ENCODE measurements at places on chromosomes 16 and 17.

DNA sequence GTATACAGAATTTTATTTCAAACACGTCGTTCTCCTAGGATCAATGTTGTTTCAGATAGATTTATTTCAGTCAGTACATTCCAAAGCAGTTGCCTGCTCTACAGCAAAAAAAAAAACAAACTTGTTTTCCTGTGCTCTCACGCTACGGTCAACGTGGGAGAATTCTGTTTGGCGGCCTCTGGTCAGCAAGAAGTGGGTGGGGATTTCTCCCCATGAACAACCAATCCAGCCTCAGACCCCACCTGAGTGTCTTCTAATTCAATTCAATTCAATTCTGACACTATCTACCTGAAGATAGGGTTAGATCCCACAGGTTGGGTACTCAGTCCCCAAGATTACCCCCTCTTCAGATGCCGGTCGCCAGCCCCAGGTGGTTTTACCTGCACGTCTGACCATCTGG is 22.1 kb downstream of the C17orf58 start:
- no peak for DNase-seq

- no peak for DNase-seq
These were observed 5.0 kb upstream of the KRT19 start for GRCh38 chr17:41532947-41533570.

DNA sequence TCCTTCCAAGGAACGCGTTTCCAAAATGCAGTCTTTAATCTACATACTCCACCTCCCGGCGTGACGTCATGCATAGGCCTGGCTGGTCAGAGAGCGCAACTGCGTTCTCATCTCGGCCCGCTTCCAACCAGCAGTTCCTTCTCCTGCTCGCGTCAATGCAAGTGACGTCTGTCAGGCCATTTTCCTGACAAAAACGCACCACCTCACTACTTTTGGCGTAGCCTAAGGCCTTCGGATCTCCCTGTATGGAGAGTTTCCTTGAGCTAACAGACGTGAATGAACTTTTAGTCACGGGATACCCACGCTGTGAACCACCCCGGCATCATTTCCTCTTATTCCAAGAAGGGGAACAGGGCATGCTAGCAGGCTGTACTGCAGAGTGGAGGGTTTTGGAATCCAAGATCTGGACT is 25.0 kb downstream of the TEX14 start:
- DNase-seq, result no peak

DNA sequence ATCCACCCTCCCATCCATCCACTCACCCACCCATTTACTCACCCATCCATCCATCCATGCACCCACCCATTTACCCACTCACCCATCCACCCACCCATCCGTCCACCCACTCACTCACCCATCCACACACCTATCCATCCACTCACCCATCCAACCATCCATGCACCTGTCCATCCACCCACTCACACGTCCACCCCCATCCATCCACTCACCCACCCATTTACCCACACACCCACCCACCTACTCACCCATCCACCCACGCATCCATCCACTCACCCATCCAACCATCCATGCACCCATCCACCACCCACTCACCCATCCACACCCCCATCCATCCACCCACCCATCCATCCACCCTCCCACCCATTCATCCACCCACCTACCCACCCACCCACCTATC is 12.2 kb downstream of the SOX8 start:
- DNase-seq, result no peak

- DNase-seq, result no peak
These were observed 525 bp downstream of the CD2BP2 start for GRCh38 chr16:30354423-30355143.

DNA sequence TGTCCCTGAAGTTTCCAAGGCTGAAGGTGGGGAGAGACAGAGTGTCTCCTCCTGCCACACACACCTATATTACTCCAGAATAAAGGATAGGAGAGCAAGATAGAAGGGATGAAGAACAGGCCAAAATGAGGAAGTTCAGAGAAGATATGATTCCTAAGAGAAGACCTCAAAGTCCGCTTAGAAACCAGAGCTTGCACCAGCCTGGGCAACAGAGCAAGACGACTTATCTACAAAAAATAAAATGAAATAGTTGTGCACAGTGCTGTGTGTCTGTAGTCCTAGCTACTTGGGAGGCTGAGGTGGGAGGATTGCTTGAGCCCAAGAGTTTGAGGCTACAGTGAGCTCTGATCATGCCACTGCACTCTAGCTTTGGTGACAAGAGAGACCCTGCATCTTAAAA is 128.2 kb downstream of the HS3ST3B1 start:
- no peak for DNase-seq

DNA sequence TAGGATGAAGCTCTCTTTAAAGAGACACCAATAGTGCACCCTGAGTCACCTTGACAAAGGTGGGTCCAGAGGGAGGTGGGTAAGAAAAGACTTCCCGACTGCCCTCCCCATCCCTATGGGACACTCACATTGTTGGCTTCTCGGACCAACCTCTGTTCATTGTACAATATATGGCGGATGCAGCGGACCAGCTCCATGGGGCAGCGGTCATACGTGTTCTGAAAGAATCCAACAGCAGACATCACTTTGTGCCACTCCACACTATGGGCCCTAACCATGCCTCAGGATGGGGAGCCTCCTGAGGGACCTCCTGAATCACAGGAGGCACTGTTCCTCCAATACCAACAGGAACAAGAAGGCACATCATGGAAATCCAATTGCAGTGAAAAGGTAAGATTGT is 30.4 kb upstream of the GHDC start:
- no peak for DNase-seq

DNA sequence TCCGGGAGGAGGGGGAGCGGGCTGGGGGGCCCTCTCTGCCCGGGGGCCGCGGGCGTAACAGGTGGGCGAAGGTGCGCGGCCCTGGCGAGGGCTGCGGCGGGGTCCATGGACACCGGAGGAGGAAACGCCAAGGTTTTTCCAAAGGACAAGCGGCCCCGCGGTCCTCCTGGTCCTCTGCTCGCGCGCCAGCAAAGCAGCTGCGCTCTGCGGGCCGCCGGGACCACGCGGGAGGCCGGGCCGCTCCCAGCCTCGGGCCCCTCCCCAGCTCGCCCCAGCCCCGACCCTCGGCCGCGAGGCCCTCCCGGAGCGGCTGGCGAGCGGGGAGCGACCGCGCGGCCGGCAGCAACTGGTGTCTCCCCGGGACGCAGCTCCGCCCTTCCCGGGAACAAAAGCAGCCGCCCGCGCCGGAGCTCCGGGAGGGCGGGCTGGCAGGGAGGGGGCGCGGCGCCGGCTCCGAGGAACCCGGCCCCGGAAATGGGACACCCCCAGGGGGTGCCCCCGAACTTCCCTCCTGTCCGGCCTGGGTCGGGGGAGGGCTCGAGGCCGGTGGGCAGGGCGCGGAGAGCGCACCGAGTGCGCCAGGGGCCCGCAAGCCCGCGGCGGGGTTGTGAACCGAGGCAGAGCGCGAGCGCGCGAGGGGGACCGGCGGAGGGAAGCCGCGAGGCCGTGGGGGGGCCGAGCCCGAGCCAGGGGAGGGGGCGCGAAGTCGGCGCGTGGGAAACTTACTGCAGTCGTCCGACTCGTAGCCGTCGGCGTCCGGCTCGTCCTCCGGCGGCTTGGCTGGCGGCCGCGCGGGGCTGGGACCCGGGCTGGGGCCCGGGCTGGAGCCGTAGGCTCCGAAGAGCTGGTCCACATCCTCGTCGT is 837 bp downstream of the DOC2B start:
- DNase-seq, result no peak

- DNase-seq, result no peak
These were observed 65.0 kb upstream of the AXIN2 start for GRCh38 chr17:65626451-65626850.

GRCh38 chr16:229731-230281 is 557 bp upstream of the LUC7L start:
- no peak for DNase-seq

DNA sequence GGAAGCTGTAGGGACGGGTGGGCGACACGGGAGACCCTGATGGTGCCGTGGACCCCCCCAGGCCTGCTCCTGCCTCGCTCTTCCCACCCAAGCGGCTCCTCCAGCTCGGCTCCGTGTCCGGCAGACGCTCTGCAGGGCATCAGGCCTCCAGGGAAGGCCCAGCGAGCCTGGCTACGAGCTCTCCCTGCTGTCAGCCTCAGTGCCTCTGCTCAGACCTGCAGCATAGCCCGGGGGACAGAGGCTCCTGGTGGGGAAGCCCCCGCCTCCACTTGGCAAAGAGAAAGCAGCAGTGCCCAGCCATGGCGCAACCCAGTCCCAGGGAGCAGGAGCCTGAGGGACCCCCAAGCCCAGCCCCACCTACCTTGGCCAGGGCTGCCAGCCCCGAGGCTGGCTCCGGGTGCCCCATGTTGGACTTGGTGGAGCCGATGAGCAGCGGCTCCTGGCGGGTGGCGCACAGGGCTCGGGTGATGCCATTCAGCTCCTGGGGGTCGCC is 5.9 kb downstream of the FASN start:
- no peak for DNase-seq

DNA sequence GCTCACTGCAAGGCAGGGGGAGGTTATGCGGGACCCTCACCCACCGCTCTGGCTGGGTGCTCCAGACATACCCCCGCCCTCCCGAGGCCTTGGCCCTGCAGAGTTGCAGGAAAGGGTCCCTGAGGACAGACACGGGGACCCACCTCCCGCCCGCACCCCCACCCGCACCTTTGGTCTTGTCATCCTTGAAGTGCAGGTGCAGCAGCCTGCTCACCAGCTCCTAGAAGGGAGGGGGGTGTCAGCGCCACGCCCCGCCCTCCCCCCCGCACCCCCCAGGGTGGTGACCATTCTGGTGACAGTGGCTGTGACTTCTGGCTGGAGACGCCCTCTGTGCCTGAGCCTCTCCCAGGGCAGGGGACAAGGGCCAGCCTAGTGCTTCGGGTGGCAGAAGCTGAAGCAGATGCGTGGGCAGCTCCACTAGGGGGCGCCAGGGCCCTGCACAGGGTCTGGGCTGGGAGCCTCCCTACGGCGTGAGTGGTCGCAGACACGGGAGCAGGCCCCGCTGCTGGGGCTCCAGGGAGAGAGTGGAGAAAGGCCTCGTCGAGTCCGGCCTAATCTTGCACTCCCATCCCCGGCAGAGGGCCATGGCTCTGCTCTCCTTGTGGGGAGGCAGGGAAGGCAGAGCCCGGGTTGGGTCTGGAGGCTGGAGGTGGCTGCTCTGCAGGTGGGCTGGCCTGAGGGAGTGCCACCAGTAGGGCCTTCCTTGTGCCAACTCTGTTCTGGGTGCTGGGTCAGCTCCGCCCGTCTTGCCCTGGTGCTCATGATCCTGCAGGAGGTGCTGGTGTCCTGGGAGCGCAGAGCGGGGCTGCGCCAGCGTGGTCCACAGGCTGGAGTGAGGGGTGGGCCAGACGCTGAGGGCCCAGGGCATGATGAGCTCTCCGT is 2.7 kb downstream of the CENPX start:
- peak; percentile 56 for DNase-seq

DNA sequence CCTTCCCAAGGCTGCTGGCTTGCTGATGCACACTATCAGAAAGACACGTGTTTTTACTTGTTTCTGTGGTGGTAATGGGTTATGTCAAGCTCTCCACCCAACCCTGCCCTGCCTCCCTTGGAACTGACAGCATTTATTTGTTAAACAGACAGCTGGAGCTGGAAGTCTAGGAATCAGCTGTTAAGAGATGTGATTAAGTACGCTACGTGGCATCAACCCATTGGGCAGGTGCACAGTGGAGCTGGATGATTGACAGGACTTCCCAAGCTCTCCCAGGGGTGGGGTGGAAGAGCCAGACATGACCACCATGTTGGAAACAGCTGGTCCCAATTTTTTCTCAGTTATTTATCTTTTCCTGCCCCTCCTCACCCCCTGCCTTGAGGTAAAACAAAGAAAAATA is 49.4 kb downstream of the ADAMTS18 start:
- DNase-seq, result no peak

DNA sequence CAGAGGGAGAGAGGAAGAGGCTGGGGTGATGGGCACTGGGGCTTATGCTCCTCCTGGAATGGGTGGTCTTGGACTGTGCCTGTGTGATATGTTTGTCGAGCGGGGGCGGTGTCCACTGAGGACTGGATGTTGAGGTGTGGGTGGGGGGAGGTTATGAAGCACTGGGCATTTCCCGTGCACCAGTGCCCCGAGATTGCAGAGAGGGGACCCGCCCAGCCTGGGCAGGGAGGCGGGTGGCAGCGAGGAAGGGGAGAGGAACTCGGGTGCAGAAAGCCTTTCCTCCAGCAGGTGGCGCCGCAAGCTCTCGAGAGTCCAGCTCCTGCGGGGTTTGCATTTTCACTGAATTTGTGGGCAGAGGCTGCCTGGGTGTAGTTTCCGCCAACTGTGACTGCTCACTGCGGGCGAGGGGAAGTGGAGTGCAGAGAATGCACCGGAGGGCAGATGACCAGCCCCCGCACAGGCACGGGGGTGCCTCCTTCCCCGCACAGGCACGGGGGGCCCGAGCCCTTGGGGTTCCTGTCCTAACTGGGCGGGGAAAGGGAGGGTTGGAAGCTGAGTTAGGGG is 190.6 kb downstream of the SEC14L1 start:
- DNase-seq, result peak; percentile 90

DNA sequence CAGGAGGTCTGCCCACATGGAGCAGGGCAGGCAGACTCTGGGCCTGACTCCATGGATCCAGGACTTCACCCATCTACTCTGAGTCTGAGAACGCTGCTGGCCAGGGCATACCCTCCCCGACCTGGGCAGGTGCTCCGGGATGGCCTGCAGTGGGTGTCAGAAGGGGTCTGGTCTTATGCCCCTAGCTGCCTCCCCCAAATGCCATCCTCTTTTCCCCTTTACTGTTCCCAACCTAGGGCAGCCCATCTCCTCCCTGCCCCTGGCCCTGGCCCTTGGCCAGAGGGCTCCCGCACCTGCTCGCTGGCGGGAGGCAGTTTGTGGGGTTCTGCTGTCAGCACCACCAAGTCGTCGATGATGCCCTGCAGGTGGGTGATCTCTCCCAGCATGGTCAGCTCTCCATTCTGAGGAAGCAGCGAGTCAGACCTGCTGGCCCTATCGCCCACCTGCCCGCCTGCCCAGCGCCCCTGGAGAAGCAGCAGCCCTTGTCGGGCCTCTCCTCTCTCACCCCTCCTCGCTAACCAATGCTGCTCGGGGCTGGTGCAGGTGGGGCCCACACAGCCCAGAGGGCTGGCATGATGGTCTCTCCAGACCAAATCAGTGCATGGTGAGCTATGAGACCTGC is 8.2 kb downstream of the MTSS2 start:
- no peak for DNase-seq

DNA sequence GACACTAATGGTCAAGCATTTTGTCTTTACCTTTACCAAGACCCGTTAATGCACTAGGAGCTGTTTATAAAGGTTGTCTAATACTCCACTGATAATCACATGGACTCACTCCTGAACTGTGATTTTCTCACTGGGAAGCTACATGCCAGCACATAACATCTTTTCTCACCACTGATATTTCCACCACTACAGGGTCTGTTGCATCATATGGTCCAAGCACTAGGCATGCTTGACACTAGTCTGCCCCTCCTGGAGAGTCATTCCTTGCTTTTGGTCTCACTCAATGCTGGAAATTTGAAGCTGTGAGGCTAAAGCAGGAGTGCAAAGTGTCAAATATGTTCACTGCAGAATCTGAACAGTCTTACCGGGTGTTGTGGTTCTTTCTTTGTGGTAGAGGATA is 1576.8 kb downstream of the CDH8 start:
- DNase-seq, result no peak

DNA sequence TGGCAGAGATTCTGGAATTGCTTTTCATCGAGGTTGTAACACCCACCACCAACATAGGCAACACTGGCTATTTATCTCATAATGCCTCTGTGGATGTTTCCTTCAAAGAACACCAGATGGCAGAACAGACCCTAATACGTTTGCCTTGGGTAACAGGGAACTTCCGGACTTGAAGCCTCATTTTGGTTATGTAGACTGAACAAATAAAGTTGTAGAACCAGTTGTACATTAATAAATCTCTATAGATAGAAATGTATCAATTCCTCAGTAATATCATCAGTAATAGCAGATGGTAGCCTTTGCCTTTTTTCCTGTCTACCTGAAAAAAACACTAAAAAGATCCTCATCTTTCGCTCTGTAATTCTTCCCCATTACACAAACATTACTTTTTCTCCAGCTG is 25.9 kb upstream of the APOH start:
- no peak for DNase-seq
